ENCODE measurements at places on chromosomes 6 and 20.

DNA sequence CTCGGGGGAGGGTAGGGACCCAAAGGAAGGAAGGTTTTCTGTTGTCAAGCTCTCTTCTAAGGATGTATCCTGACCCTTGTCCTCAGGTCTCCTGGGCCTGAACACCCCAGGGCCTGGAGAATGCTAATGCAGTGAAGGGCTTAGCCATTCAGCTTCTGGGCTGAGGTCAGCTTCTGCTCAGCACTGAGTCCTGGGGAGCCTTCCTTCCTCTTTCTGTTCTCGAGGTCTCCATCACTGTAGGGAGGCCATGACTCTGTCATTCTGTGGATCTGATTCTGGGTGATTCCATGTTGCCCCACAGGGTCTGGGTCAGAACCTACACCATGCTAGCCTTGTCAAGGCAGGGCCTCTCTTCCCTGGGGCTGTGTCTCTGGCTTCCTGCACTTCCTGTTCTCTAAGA, 712.7 kb downstream of the DHX35 start:
- no peak for DNase-seq

- no peak for DNase-seq
Measured at GRCh38 chr20:57135875-57136274, 130.6 kb downstream of the BMP7 start.

- no peak for DNase-seq
Measured at GRCh38 chr6:134295953-134296553, 21.9 kb downstream of the SGK1 start.

DNA sequence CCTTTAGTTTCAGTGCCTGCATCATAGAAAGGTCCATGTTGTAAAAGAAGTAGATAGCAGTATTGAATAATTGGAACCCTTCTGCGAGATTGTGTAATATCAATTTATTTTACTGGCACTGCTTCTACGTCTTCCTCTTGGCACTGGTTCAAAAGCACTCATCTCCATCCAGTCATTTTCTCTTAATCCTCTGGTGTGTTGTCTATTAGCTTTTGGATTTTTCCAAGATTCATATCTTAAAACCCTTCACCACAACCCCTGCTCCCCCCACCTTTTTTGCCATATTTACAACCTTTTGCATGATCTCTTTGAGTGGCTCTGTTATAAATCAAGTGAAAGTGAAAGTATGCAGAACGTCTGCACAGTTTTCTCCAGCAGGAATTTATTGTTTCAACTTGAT, 76.6 kb upstream of the HSF2 start:
- DNase-seq: no peak
